Activated gamma-delta T cell (primary cell): ENCODE measurements at places on chromosomes 4 and X.

DNA sequence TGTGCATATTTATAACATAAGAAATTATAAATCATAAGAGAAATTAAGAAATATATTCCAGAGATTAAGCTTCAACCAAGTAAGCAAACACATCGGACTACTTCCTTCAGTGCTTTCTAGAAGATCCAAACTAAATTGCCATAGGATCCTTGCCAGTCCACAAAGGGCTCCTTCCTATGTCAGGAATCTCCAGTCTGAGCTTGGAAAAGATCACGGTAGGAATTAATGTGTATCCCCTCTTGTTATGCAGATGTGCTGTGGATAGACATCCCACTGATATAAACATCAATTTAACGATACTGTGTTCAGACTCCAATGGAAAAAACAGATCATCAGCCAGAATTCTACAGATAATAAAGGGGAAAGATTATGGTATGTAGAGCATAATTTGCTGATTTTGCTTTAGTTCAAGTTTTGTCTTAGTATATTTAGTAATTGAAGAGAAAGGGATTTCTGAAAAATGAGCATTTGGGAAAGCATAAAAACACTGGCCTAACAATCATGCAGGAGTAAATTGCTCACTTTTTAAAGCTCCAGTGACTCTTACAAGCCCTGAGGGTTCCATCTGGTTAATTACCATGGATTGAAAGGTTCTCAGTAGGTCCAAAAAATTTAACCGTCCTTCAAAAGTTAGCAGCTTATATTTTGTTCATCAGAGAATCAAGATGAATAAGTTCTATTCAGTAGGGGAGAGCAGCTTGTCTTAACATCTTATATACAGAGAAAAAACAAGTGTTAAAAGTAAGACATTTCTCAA lies 65.9 kb downstream of the HHIP start:
- no peak for DNase-seq

- DNase-seq = no peak
These were observed 88.0 kb upstream of the SLITRK2 start for GRCh38 chrX:145729635-145730034.

- DNase-seq = no peak
These were observed 82.1 kb downstream of the PPP1R2C start for GRCh38 chrX:42695800-42696358.

- no peak for DNase-seq
These were observed 132.6 kb downstream of the ADGRL3 start for GRCh38 chr4:61332693-61333092.

DNA sequence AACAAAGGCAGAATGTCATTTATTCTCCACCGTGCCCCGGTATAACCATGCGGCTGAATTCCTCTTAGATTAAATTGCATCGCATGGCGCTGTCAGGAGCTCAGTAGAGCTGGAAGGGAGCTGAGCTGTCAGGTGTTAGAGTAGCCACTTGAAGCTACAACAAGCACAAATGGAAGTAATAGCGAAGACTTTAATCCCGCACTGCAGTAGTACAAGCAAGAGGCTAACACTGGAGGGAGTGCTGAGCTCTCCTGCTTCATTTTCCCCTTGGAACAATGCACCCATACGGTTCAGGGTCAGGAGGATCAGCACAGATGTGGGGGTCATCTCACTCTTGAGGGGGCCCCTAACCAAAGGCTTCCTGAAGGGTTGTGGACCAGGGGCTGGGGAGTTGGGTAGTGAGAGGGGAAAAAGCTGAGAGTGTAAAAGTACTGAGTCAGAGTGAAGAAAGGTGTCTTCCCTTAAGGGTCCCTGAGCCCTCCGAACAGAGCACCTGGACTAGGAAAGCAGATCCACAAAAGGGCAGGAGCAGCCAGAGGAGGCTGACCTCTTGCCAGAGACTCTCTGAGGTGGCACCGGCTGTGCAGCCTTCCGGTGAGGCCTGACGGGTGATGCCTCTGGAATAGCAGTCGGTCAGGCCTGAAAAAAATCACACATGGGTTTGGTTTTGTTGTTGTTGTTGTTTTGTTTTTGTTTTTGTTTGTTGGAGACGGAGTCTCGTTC lies 36.0 kb upstream of the CBR4 start:
- no peak for DNase-seq

- no peak for DNase-seq
These were observed 3.6 kb downstream of the PLXNB3 start for GRCh38 chrX:153767674-153768055.

DNA sequence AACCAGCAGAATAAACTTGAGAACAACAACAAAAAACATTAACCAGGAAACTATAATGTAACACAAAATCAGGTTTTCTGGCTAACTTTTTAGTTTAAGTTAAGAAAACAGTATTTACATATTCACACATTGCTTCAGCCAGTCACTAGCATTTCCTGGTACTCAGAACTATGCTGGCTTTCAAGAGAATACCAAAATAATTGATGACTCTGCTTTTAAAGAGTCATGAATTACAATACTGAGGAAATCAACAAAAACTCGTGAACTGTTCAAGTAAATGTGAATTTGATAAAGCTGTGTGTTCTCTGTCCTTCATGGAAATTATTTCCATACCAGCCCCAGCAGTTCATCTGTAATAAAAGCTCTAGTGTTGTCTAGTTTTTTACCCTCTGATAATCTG lies 27.4 kb downstream of the PRSS12 start:
- DNase-seq = no peak

GRCh38 chr4:7608046-7608445 lies 173.3 kb upstream of the PSAPL1 start:
- no peak for DNase-seq

- no peak for DNase-seq
These were observed 22.1 kb upstream of the MSX1 start for GRCh38 chr4:4837316-4837715.

DNA sequence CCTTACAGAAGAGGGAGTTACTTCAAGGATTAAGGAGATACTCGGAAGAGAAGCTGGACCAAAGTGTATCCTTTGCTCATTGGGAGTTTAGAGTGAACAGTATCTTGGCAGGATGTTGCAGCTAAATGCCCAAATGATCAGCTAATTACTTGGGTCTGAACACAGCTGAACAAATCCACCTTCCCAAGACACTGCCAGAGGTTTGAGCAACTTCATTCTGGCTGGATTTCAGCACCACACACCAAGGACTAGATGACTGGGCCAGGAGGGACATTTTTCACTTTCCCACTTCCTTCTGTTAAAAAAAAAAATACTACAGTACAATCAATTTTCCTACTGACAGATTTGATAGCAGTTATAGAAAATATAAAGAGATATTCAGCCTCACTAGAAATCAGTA lies 324.6 kb downstream of the MID1IP1 start:
- DNase-seq = no peak

DNA sequence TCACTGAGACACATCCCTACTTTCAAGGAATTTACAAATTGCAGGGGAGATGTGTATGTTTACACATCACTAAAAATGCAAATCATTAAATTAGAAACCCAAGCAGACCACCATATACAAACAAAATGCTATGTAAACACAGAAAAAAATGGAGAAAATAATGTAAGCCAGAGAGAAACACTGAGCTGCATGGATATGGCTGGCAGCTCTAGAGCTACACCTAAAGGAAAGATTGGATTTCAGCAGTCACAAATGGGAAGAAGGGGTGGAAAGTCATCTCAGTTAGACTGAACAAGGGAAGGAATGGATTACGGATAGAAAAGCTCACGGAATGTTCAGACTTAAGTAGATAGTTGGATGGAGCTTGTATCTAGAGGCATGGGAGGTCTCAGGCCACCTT lies 186.3 kb downstream of the MOSPD2 start:
- DNase-seq = no peak

DNA sequence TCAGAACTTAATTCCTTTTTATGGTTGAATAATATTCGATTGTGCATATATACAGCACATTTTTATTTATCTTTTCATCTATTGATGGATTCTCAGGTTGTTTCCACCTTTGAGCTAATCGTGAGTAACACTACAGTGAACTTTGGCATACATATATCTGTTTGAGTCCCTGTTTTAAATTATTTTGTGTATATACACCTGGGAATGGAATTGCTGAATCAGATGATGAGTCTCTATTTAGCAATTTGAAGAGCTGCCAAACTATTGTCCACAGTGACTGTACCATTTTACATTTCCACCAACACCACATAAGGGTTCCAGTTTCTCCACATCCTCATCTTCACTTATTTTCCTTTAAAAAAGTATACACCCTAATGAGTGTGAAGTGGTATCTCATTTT lies 166.2 kb upstream of the FGF13 start:
- no peak for DNase-seq

DNA sequence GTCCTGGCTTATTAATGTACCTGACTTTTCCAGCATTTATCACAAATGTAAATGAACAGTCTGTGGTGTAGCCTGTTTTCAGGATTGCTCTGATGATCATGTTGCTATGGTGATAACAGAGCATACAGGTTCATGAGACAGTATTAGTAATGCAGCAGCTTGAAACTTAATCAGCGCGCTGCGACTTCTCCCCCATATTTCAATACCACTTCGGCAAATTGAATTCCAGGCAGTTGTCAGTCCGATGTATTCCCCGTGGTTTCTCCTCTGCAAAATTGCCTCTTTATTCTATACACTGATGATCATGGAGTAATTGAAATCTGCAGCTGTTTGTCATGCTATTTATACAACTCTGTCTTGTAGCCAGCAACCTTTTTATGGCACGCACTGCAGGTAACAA lies 239.3 kb downstream of the C4orf33 start:
- no peak for DNase-seq

DNA sequence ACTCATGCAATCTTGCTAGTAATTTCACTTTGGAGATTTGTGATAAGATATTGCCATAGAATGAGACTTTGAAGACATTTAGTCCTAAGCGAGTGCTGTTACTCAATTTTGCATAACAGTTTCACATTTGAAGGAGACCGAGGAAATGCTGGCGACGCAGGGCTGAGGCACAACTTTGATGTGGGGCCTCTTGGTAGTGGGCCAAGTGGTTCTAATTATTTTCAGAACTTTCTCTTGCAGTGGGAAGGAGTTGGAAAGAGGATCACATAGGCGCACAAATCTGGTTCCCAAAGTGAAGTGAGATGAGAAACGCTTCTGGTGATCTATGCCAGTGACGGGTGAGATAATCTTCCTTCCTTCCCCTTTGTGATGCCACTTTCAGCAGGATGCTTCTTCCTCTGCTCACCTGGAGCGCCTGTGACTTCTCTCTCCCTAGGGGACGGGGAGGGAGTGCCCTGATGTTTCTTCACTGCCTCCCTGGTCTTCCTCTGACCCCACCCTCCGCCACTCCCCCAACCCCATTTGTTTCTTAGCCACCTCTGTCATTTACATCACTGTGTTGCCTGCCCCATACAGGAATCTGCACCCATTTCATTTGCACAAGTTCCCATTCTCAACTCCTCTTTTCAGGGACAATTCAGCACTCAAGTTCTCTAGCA lies 138.9 kb upstream of the MID1 start:
- DNase-seq = no peak

DNA sequence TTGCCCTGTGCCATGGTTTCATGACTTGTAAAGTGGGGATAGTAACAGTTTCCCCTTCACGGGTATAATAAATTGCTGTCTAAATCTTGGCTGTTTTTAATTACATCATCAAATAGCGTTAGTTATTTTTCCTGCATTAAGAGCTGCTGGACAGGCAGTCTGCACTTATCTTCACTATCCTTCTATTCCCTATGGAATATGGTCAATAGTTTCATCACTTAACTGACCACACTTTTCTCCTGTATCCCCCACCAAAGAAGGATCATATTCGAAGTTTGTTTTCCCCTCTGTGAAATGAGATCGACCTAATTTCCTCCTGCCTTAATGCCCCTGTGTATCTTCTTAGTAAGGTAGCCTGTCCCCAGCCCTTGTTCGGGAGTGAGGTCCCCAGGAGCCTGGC lies 133.2 kb downstream of the SHROOM3 start:
- no peak for DNase-seq

- no peak for DNase-seq
These were observed 54.6 kb downstream of the FNIP2 start for GRCh38 chr4:158823461-158823873.

DNA sequence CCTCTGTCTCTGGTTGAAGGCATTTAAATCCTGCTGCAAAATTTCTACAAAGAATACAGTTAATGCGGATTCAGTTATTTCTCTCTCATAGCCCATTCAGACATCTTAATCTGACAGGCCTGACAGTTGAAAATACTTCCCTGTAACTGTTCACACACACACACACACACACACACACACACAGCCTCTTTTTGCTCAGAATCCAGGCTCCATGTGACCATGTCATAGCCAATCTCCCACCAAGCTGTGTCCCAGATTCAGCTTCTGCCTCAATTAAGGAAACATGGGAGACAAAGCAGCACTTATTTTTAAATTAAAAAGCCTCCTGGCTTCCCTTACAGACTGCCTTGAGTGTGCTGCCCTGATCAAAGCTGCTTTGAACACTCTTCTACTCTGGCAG lies 49.3 kb upstream of the EFHC2 start:
- no peak for DNase-seq

- DNase-seq = no peak
These were observed 35.5 kb upstream of the HMX1 start for GRCh38 chr4:8906991-8907595.

GRCh38 chr4:78560296-78560963 lies 8.9 kb downstream of the ANXA3 start:
- DNase-seq = no peak

DNA sequence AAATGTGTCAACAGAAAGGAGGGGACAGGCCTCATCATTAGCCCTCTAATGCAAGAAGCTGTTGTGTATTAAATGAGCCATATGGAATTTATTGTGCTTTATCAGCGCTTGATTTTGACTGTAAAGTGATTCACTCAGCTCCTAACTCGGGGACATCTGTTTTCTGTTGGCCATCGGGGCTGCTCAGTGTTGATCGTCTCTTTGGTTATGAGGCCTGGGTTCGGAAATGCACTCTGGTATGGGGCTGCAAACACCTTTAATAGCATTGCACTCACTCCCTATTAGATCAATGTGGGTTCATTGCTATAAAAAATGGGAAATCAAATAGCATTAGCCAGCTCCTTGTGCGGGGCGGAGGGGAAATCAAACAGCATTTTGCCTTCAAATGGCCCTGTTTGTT lies 6.4 kb downstream of the ARX start:
- DNase-seq = no peak
